ENCODE measurements at places on chromosomes 7 and 10. TPM values are rescaled to one million over a fixed set of nuclear protein-coding genes. Genes with fewer than 3 reads are reported as not detected.

Gene NCF1
- total RNA-seq: 0.12 TPM

Gene KCNIP2
- 0.73 TPM for total RNA-seq

Gene PON3
- total RNA-seq: 28.2 TPM

Gene DNAJC9
- total RNA-seq: 52.1 TPM

Gene FLNC
- total RNA-seq: 4.0 TPM

Gene KIF11
- 36.9 TPM for total RNA-seq

Gene ZNF487
- total RNA-seq: 5.8 TPM

Gene DGKI
- total RNA-seq: 0.31 TPM

Gene CUBN
- total RNA-seq: 0.05 TPM

Gene OR2A5
- not detected for total RNA-seq

Gene HOXA3
- total RNA-seq: 10.8 TPM

Gene PILRB
- total RNA-seq: 31.7 TPM

Gene FAM13C
- not detected for total RNA-seq

Gene MKRN1
- total RNA-seq: 54.9 TPM

Gene NKX6-2
- 0.23 TPM for total RNA-seq

Gene LLCFC1
- total RNA-seq: not detected

Gene WNT16
- not detected for total RNA-seq

Gene ACADSB
- total RNA-seq: 6.1 TPM

Gene LIPF
- not detected for total RNA-seq

Gene SPOCK2
- 0.42 TPM for total RNA-seq

Gene C7orf57
- 0.37 TPM for total RNA-seq

Gene SLC26A3
- total RNA-seq: not detected

Gene GPR26
- total RNA-seq: not detected

Gene SYNPO2L
- not detected for total RNA-seq

Gene TMEM26
- 0.06 TPM for total RNA-seq

Gene CXCL12
- total RNA-seq: 0.13 TPM

Gene ITIH5
- total RNA-seq: 0.08 TPM

Gene CALHM3
- 0.63 TPM for total RNA-seq

Gene SRGN
- total RNA-seq: 63.6 TPM

Gene DNAH11
- total RNA-seq: 0.05 TPM

Gene NEUROG3
- total RNA-seq: not detected

Gene AZGP1
- total RNA-seq: not detected

Gene CYP3A7
- total RNA-seq: not detected

Gene AGMO
- 0.68 TPM for total RNA-seq

Gene CALML3
- not detected for total RNA-seq

Gene ESYT2
- 68.9 TPM for total RNA-seq

Gene MUC12
- total RNA-seq: 15.7 TPM

Gene SH2D4B
- not detected for total RNA-seq

Gene OPALIN
- not detected for total RNA-seq

Gene FOXI2
- not detected for total RNA-seq

Gene NIPSNAP2
- total RNA-seq: 46.4 TPM

Gene NDUFA5
- 36.1 TPM for total RNA-seq

All from A549 treated with CpdA at 1 μM for 4 hours (cell line).